H9 (cell line): ENCODE measurements at places on chromosomes 16 and 17. TPM values are rescaled to one million over a fixed set of nuclear protein-coding genes. Genes with fewer than 3 reads are reported as not detected.

Gene DPEP3
- total RNA-seq = 0.59 and 0.68 TPM in 2 replicates

Gene PIMREG
- 91.6 and 92.5 TPM in 2 replicates for total RNA-seq

Gene MT1M
- 1.4 and 2.5 TPM in 2 replicates for total RNA-seq

Gene PRR15L
- not detected in 2 replicates for total RNA-seq

Gene CHD9
- 37.6 and 46.2 TPM in 2 replicates for total RNA-seq

Gene GJD3
- not detected in 2 replicates for total RNA-seq

Gene ST6GALNAC1
- not detected in 2 replicates for total RNA-seq

Gene UNC13D
- 6.3 and 6.8 TPM in 2 replicates for total RNA-seq

Gene CMTM1
- total RNA-seq = 2.1 and 2.6 TPM in 2 replicates

Gene PRSS22
- 1.9 and 2.4 TPM in 2 replicates for total RNA-seq

Gene ABI3
- total RNA-seq = 2.1 and 2.4 TPM in 2 replicates

Gene NUBP2
- total RNA-seq = 67.7 and 69.4 TPM in 2 replicates

Gene SNRNP25
- total RNA-seq = 75.3 and 78.5 TPM in 2 replicates

Gene DBNDD1
- 86.8 and 87.3 TPM in 2 replicates for total RNA-seq

Gene SPATA22
- not detected in 2 replicates for total RNA-seq

Gene NDUFAF8
- 53.1 and 60.1 TPM in 2 replicates for total RNA-seq

Gene SPATA20
- 23.9 and 26.6 TPM in 2 replicates for total RNA-seq

Gene CCT6B
- 1.4 and 1.7 TPM in 2 replicates for total RNA-seq

Gene GGNBP2
- 52.8 and 55.6 TPM in 2 replicates for total RNA-seq

Gene EXOSC6
- total RNA-seq = 39.2 and 41.6 TPM in 2 replicates

Gene PDILT
- not detected in 2 replicates for total RNA-seq

Gene TP53TG3F
- total RNA-seq = not detected in 2 replicates

Gene CDRT15L2
- not detected in 2 replicates for total RNA-seq

Gene NXPH3
- 1.3 and 1.7 TPM in 2 replicates for total RNA-seq

Gene SHCBP1
- total RNA-seq = 16.6 and 17.2 TPM in 2 replicates

Gene RNF157
- total RNA-seq = 7.7 and 9.9 TPM in 2 replicates

Gene CDK5R1
- total RNA-seq = 10.4 and 11.4 TPM in 2 replicates

Gene MYH8
- total RNA-seq = not detected in 2 replicates

Gene NEK8
- 16.6 and 18.8 TPM in 2 replicates for total RNA-seq

Gene SMARCE1
- total RNA-seq = 122 and 126 TPM in 2 replicates
